Naive thymus-derived CD4-positive, alpha-beta T cell (primary cell): ENCODE measurements at places on chromosomes 7 and 10. TPM values are rescaled to one million over a fixed set of nuclear protein-coding genes. Genes with fewer than 3 reads are reported as not detected.

THSD7A gene
- total RNA-seq = 1.2 TPM

CALHM1 gene
- total RNA-seq = not detected

PVRIG gene
- 32.1 TPM for total RNA-seq

DNA sequence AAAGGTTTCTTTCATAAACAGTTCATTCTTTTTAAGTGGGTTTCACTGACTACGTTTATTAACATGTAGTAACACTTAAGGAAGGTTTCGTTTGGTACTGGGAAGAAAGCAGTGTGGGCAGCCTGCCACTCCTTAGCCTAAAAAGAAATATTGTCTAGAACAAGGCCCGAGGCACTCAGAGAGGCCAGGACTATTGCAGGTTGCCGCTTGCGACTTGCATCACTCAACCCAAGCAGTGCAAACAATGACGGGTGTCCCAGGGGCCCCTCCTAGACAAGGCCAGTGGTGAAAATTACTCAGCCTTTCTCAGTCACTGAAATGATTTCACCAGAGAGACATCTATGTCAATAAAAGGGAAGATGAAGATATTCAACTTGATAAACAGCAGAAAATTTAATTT lies 243.9 kb downstream of the SNX13 start:
- no peak overlapping the region for H3K4me3 ChIP-seq
- DNase-seq = no peak
- no peak overlapping the region for H3K27ac ChIP-seq
- H3K27me3 ChIP-seq = no peaks in the 10 kb centered on the region

GRCh38 chr7:52154382-52154781 lies 837.8 kb upstream of the COBL start:
- DNase-seq = no peak
- H3K27me3 ChIP-seq = no peaks in the 10 kb centered on the region
- H3K27ac ChIP-seq = no peak overlapping the region
- H3K4me3 ChIP-seq = no peak overlapping the region
- no peaks in the 10 kb centered on the region for H3K36me3 ChIP-seq
